ENCODE measurements at places on chromosomes 7 and 10. TPM values are rescaled to one million over a fixed set of nuclear protein-coding genes. Genes with fewer than 3 reads are reported as not detected.

Gene TSPAN13
- 2.0 TPM for total RNA-seq

Gene ANKRD2
- 0.18 TPM for total RNA-seq

Gene VWC2
- total RNA-seq = not detected

DNA sequence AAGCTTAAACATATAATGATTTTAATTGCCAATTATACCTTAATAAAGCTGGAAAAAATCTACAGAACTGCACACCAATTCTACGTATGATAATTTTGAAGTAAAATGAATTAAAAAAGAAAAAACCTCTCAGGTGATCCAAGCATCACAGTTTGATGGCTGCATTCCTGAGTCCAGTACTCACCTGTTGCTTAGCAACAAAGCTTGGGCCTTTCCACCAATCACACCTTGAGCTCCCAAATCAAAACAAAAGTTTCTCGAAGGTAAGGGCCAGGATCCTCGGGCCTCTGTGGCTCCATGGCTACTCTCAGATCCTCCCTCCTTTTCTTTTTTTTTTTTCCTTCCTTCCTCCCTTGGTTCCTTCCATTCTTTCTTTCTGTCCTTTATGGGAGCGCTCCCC, 137.2 kb upstream of the PCBD1 start:
- H3K4me1 ChIP-seq = no peaks in the 10 kb centered on the region
- no peak for DNase-seq
- no peaks in the 10 kb centered on the region for H3K36me3 ChIP-seq

GRCh38 chr7:628826-629225, 97.7 kb upstream of the DNAAF5 start:
- no peak for DNase-seq
- H3K27ac ChIP-seq = no peak overlapping the region
- H3K36me3 ChIP-seq = peaks cover 20% of the 10 kb centered on the region
- no peaks in the 10 kb centered on the region for H3K27me3 ChIP-seq

GRCh38 chr7:25756601-25757000, 395.4 kb upstream of the NFE2L3 start:
- H3K27ac ChIP-seq = no peak overlapping the region
- H3K36me3 ChIP-seq = no peaks in the 10 kb centered on the region
- no peaks in the 10 kb centered on the region for H3K4me1 ChIP-seq
- H3K27me3 ChIP-seq = peaks cover 4% of the 10 kb centered on the region
- DNase-seq = no peak
- no peak overlapping the region for H3K4me3 ChIP-seq

DNA sequence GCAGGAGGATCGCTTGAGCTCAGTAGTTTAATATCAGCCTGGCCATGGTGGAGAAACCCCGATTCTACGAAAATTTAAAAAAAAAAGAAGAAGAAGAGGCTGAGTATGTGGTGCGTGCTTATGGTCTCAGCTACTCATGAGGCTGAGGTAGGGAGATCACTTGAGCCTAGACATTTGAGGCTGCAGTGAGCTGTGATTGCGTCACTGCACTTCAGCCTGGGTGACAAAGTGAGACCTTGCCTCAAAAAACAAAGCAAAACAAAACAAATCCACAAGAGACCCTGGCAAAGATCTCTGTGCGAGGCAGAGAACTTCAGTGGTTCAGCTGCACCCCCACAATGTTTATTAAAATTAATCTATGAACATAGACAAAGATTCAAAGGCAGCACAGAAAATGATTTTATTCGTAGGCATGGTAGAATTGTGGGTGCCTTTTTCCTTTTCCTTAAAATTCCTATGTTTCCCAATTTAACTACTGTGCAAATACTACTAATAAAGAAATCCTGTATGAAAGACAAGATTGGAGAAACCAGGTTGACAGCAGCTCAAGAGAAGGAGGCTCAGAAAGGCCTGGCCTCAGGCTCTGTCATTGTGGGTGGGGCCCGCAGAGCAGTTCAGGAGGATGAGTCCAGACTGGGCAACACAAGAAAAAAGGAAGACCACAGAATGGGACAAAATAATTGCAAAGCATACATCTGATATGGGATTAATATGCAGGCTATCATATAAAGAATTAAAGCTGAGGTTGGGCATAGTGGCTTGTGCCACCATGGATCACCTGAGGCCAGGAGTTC, 24.5 kb upstream of the PURB start:
- no peaks in the 10 kb centered on the region for H3K27me3 ChIP-seq
- no peaks in the 10 kb centered on the region for H3K36me3 ChIP-seq
- no peak overlapping the region for H3K27ac ChIP-seq
- no peak for DNase-seq
- no peak overlapping the region for H3K4me3 ChIP-seq

- no peaks in the 10 kb centered on the region for H3K27me3 ChIP-seq
- H3K4me3 ChIP-seq = no peak overlapping the region
These were observed 566.0 kb downstream of the SUGCT start for GRCh38 chr7:40700653-40701421.

GRCh38 chr10:104336821-104337467, 1.3 kb downstream of the ITPRIP start:
- H3K4me1 ChIP-seq = peaks cover 56% of the 10 kb centered on the region
- DNase-seq = peak; percentile 8
- peaks cover 1% of the 10 kb centered on the region for H3K27me3 ChIP-seq

- H3K27ac ChIP-seq = no peak overlapping the region
- no peaks in the 10 kb centered on the region for H3K36me3 ChIP-seq
- H3K4me3 ChIP-seq = no peak overlapping the region
- H3K27me3 ChIP-seq = no peaks in the 10 kb centered on the region
These were observed 134.1 kb downstream of the CCNY start for GRCh38 chr10:35470248-35470924.

DNA sequence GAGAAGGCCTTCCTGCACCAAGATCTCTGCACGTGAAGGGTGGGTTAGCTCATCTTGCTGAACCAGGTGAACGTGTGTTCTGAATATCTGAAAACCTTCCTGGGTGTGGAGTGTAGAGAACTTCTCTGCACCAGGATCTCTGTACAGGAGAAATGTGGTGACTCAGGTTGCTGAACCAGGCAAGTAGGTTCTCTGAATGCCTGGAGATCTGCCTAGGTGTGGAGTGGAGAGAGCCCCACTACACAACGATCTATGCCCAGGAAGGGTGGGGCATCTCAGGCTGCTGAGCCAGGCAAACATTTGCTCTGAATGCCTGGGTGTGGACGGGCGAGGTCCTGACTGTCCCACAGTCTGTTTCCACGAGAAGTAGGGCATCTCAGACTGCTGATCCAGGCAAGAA, 1002.3 kb upstream of the KCND2 start:
- H3K4me1 ChIP-seq = no peaks in the 10 kb centered on the region
- no peak overlapping the region for H3K27ac ChIP-seq
- DNase-seq = no peak
- no peak overlapping the region for H3K4me3 ChIP-seq
- H3K36me3 ChIP-seq = no peaks in the 10 kb centered on the region
- H3K27me3 ChIP-seq = no peaks in the 10 kb centered on the region

All from activated T-helper 2 cell treated with anti-CD3 and anti-CD28 coated beads, Interferon-gamma antibody, Interleukin-2, Interleukin-4, amounts not matched to agents 10 μg/mL and 5 μg/mL and 100 μg/mL, durations not matched to agents 14 hours and 24 hours and 36 hours (primary cell).